ENCODE measurements at places on chromosomes 4 and X.

- DNase-seq = no peak
- no peaks in the 10 kb centered on the region for H3K36me3 ChIP-seq
- no peak overlapping the region for H3K27ac ChIP-seq
- no peaks in the 10 kb centered on the region for H3K4me1 ChIP-seq
- peaks cover 12% of the 10 kb centered on the region for H3K27me3 ChIP-seq
- no peak overlapping the region for H3K4me3 ChIP-seq
These were observed 33.8 kb upstream of the EGFL6 start for GRCh38 chrX:13535376-13536165.

- H3K27me3 ChIP-seq = no peaks in the 10 kb centered on the region
- H3K4me1 ChIP-seq = no peaks in the 10 kb centered on the region
- no peaks in the 10 kb centered on the region for H3K36me3 ChIP-seq
- DNase-seq = peak; percentile 20
- no peak overlapping the region for H3K27ac ChIP-seq
These were observed 113.2 kb downstream of the IL1RAPL2 start for GRCh38 chrX:104679175-104679574.

GRCh38 chrX:64230123-64230970 lies at the start of gene ASB12:
ASB12 (minus strand) TSS chrX:64230607; CDS start chrX:64225650, 4,957 bp downstream.
- H3K4me1 ChIP-seq = no peaks in the 10 kb centered on the region
- no peak within 1 kb of the TSS for H3K4me3 ChIP-seq
- no peak within 1 kb of the TSS for H3K27ac ChIP-seq
- no peaks in the 10 kb centered on the region for H3K36me3 ChIP-seq

DNA sequence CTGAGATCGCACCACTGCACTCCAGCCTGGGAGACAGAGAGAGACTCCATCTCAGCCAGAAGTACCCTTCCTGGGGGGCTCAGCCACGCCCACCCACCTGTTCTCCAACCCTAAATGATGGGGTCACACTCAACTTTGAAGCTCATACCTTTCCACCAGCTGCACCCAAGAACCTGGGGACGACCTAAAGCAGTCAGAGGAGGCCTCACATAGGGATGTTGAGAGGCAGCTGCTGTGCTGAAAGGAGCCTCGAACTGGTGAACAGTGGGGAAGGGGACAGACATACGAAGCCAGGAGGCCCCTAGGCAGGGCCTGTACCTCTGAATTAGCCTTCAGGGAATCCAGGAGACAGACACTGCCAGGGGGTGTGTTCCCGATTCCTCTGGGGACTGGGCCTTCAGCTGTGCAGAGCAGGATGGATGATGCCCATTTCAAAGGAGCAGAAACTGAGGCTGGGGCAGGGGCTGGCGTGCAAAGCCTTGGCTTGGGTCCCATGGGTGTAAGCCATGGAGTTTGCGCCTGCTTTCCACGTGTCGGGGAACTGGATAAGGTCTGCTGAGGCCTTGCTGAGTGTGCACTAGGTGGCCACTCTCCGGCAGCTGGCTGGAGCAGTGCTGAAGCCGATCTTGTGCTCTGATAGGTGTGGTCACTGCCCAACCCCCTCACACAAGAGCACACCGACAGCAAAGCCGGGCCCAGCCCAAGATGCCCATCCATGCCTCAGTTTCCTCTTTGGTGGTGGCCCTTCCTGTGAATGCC lies 130.8 kb downstream of the CPZ start:
- H3K27me3 ChIP-seq = no peaks in the 10 kb centered on the region
- H3K4me1 ChIP-seq = no peaks in the 10 kb centered on the region
- no peak overlapping the region for H3K27ac ChIP-seq
- H3K36me3 ChIP-seq = no peaks in the 10 kb centered on the region
- no peak overlapping the region for H3K4me3 ChIP-seq
- DNase-seq = peak; percentile 5

DNA sequence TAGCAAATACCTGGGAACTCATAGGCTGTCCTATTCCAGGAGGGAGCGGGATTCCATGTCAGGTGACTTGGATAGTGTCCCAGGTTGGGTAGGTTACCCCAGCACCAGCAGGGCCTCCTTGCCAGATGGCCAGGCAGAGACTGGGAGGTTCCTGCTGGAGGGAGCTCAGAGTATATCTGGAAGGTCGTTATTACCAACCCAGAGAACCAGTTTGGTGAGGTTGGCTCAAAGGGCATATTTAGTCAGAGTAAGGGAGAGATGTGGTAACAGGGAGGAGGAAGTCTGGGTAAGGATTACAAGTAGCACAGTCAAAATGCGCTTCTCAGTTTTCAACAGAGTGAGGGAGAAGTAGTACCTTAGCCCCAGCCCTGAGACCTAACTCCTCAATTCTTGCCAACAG lies 53.3 kb upstream of the LNX1 start:
- no peak overlapping the region for H3K4me3 ChIP-seq
- no peaks in the 10 kb centered on the region for H3K27me3 ChIP-seq

- peaks cover 3% of the 10 kb centered on the region for H3K27me3 ChIP-seq
- H3K27ac ChIP-seq = peak within 1 kb of the TSS; percentile 26
- peak; percentile 33 for DNase-seq
- no peaks in the 10 kb centered on the region for H3K4me1 ChIP-seq
- no peaks in the 10 kb centered on the region for H3K36me3 ChIP-seq
These were observed at the start of gene NAP1L2 for GRCh38 chrX:73214426-73215094. NAP1L2 (minus strand) TSS chrX:73214851; CDS start chrX:73214492, 359 bp downstream.

DNA sequence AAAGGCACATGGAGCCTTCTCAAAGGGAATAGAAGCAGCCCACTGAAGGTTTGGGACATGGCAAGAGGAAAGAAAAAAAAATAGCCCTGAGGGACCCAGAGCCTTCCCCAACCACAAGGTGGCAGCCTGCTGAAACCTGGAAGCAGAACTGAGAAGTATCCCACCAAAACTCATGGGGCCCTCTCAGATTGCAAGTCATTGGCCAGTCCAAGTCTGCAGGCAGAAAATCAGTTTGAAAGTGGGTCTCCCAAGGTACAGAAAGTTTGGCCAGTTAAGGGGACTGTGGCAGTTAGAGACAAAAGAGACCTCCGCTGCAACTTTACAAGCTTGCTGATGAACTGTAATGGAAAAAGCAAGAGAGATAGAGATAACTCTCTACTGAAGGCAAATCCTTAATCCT lies 155.8 kb downstream of the ANTXR2 start:
- H3K27ac ChIP-seq = no peak overlapping the region
- no peaks in the 10 kb centered on the region for H3K4me1 ChIP-seq
- H3K4me3 ChIP-seq = no peak overlapping the region
- DNase-seq = no peak
- no peaks in the 10 kb centered on the region for H3K36me3 ChIP-seq

- H3K4me1 ChIP-seq = no peaks in the 10 kb centered on the region
- H3K36me3 ChIP-seq = no peaks in the 10 kb centered on the region
- DNase-seq = no peak
- H3K27me3 ChIP-seq = no peaks in the 10 kb centered on the region
- no peak overlapping the region for H3K27ac ChIP-seq
These were observed 18.0 kb downstream of the GRK4 start for GRCh38 chr4:2981256-2981819.

DNA sequence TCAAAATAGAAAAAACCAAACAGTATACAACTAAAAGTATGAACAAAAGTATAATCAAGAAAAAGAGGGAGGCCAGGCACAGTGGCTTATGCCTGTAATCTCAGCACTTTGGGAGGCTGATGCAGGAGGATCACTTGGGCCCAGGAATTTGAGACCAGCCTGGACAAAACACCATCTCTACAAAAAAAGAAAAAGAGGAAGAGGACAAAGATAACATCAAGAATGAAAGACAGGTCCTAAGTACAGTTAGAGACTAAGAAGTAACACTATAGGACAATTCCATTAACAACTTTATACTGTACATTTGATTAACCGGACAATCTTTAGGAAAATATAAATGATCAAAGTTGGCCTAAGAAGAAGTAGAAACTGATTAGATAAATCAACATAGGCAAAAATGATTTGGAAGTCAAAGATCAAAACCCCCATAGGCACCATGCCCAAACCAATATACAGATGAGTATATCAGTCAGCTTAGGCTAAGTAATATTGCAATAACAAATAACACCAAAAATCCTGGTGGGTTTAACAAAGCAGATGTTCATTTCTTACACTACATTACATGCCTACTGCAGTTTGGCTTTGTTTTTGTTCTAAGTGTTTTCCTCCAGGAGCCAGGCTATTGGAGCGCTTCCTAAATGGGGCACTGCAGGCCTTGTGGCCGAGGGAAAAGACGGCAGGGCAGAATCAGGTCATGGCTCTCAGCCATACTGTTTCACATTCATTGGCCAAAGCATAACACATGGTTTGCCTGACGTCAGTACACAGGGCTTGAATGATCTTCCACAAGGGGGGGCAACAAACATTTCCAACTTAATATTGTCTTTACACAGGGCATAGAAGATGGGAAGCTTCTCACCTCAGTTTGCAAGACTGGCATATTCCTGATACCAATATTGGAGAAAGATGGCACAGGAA lies 42.2 kb upstream of the HGFAC start:
- peaks cover 2% of the 10 kb centered on the region for H3K36me3 ChIP-seq
- no peak overlapping the region for H3K27ac ChIP-seq
- H3K4me1 ChIP-seq = no peaks in the 10 kb centered on the region
- H3K4me3 ChIP-seq = no peak overlapping the region
- no peak for DNase-seq

GRCh38 chr4:20356565-20356964 lies 104.9 kb downstream of the SLIT2 start:
- H3K27ac ChIP-seq = no peak overlapping the region
- no peaks in the 10 kb centered on the region for H3K4me1 ChIP-seq
- peak; percentile 58 for DNase-seq
- H3K36me3 ChIP-seq = no peaks in the 10 kb centered on the region
- no peaks in the 10 kb centered on the region for H3K27me3 ChIP-seq

Data from kidney (tissue), 22 donors.